ENCODE measurements at places on chromosomes 4 and X.
A peak's percentile ranks its signal among the peaks of the same experiment; 100 is the strongest.

DNA sequence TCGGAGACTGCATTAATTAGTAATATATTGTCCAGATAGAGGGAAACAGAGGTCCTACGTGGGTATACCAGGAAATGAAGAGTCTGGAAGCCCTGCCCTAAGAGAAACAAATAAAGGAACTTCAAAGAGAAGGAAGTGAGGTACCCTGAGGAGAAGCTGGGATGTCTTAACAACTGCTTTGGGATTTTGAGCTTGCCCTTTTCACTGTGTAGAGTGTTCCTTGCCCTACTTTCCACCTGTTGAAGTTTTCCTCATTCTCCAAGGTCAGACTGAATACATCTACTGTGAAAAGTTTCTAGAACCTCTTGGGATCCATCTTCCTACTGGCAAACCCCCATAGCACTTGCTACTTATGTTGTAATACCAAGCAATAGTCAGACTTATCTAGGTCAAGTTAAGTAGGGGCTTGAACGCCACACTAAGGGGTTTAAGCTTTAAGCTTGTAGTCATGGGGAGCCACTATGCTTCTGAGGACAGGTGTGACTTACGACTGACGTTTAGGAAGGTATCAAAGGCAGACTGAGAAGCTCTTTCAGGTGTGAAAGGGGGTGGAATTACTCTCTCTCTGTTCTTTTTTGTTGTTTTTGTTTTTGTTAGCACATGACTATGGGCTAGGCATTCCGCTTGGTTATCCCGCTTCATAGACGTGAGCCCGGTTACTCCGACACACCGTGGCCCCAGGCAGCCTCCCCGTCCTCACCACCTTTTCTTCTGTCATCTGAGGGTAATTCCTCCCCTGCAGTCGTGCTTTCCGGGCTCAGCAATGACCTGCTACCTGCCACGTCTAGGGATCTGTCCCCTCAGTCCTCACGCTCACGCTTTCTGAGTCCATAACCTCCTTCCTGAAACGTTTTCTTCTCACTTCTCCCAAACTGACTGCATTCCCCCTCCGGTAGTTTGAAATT is 959 bp upstream of the REST start:
- peak; percentile 2 for DNase-seq

DNA sequence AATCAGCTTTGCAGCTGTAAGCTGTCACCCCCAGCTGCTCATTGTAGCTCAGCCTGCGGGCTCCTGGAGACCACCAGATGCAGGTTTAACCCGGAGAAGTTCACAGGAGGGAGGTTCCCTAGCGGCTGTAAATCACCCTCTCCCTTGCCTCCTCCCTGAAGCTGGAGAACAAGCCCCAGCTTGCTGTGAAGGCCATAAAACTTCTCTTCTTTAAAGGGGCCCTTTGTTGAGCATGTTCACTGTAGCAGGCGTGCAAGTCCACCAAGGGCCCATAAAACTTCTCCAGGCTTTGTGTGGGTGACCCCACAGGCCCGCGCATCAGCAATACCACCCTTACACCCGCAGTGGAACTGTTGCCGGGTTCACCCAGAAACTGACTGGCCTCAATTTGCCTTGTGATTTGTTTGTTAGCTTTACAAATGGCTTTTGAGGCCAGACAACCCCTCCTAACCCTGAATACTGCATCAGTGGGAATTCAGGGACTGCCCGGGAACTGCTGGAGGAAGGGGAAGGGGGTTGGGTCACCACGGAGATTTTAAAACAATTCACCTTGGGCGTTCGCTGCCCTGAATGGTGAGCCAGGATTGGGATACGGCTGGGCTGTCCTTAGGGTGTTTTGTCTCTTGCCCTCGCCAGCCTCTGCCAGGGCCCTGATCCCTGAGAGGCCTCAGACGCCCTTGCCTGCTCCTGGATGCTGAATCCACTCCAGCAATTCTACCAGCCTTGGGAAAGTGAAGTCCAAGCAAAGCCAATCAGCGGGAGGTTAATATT is 49.5 kb upstream of the ATP6AP2 start:
- DNase-seq = no peak

DNA sequence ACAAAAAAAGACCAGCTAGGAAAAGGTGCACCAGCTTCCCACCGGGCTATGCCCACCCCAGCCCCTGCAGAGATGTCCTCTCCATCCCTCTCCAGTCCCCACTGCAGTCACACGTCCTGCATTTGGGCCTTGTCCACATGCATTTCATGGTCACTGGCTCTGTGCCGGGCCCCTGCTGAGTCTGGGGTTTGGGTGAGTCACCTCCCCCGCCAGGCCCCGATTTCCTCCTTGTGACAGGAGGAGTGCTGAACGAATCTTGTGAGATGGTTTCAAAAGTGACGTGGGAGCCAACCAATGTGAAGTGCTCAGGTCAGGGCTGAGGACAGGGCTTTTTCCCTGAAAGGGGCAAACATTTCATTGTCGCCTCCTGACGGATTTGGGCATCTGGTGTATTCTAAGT is 7.1 kb downstream of the CPZ start:
- DNase-seq = no peak

DNA sequence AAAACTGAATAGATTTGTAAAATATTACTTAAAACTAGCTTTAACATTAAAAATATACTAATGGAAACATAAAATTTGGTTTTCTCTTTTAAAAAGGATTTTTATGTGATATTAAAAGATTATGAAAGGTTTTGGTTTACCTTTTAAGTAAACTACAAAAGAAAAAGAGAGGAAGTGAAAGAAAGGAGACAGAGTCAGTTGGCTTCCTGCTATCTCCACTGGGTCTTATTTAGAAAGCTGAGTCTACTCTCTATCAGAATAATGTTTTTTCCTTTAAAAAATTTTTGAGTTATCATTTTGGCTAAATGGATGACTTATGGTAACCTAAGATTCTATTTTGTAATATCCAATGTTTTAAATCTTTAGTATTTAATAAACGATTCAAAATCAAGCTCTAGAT is 21.6 kb upstream of the ATP8A1 start:
- no peak for DNase-seq

DNA sequence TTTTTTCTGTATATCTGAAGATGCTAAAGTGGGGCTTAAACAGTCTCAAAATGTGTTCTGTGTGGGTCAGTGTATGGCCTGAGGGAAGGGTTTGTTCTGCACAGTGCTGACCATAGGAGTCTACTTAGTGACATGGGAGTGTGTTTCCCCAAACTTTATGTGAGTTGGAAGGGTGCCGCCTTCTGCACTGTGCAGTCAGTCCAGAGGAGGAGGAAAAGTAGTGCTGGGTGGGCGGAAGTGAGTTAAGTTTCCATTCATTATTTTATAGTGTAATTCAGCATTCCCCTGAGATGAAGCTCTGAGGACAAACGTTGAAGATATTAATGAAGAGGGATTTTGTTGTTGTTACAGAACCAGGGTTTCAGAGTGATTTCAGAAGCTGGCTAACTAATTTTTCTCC is 2.9 kb downstream of the CHST7 start:
- DNase-seq = no peak

DNA sequence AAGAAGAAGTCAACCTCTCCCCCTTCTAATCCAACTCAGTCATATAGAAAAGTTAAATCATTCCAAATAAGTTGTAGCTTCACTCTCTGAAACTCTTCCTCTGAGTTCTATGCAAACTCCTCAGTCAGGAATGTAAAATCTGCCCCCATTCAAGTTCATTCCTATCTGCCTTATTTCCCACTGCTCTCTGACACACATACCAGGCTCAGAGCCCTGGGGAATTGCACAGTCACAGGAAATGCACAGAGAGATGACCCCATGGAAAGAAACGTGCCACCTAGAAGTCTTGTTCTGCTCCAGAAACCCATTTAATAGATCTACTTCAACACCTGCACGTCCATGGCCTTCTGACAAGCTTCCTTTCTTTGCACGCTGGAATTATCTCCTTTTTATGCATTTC is 236.0 kb upstream of the VCX3A start:
- DNase-seq = no peak

DNA sequence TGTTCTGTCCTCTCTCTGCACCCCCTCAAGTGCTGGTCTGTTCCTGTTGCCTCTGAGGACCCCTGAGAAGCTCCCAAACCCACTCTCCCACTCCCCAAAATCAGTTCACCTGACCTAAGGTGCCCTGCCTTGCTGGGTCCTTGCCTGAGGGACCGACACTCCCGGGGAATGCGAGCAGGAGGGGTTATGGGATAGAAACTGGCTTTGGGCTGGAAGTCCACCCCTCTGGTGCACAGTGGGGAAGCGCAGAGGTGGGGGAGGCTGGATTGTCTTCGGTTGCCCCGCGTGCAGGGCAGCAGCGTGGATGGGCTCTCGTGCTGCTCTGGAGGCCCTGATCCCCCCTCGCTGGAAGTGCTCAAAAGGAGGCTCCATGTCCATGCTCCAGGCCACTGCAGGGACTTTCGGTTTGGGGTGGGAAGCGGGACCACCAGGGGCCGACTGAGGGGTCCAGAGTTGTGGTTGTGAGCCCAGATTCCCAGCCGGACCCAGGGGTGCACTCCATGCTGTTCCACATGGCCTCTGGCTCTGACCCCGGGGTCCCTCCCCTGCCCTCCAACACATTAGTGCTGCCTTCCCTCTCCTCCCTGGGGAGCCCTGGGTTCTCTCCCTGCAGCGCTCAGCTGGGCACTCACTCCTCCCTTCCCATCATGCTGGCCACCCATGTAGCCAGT is 7.6 kb downstream of the SORCS2 start:
- no peak for DNase-seq

DNA sequence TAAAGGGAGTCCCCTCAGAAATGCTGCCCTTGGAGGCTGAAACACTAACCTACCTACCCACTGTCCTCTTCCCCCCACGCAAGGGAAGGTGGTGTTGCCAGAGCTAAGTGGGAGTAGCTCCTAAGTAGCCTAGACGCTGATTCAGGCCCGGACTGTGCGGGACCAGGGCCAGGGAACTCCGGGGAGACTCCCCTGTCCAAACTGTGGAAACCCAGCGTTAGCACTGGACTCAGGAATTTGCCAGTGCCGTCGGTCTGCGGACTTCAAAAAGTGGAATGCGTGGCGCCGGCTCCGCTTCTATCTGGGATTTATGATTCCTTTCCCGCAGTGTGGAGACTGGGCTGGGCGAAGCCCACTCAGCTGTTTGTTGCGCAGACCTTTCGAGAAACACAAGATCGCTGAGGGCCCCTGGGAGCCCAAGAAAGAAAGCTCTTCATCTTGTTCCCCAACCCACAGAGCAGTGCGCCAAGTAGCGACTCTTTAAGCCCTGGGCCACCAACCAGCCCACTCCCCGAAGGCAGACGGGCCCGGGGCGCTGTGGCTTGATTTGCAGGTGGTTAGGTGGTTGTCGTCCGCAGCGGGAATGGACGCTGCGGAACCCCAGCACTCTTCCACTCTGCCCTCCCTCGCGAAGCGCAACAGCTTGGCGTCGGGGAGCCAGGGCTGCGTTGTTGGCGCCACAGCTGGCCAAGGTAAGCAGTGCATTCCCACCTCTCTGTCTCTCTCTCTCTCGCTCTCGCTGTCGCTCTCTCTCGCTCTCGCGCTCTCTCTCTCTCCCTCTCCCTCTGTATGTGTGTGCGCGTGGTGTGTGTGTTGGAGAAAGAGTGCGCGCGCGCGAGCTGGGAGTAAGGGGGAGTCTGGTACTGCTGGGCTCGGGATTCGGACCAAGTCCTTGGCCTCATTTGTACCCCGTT is 2.0 kb downstream of the TMEM255A start:
- DNase-seq = peak; percentile 45

Measured in stimulated activated CD8-positive, alpha-beta memory T cell treated with anti-CD3 and anti-CD28 coated beads, Interleukin-7, amount 100 ng/mL, for 1 hour (primary cell).